MV-4-11 (cell line): ENCODE measurements at places on chromosomes 3 and 15.

DNA sequence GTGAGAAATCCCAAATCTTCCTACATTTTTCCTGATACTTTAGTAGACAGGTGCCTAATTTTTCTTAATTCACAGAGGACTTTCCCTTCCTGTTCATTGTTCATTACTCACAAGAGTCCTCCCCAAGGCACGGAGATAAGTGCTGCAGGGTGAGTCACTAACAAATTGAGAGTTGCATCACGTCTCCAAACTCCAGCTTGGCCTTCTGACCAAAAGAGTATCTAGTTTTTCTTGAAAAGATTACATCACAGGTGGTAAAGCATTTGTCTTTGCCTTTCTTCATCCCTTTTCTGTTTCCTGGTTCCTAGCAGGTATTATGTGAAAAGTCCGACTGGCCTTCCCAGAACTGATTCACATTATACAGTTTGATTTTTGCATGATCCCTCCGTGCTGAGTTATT, 24.9 kb upstream of the RASGRP1 start:
- DNase-seq: peak; percentile 64

DNA sequence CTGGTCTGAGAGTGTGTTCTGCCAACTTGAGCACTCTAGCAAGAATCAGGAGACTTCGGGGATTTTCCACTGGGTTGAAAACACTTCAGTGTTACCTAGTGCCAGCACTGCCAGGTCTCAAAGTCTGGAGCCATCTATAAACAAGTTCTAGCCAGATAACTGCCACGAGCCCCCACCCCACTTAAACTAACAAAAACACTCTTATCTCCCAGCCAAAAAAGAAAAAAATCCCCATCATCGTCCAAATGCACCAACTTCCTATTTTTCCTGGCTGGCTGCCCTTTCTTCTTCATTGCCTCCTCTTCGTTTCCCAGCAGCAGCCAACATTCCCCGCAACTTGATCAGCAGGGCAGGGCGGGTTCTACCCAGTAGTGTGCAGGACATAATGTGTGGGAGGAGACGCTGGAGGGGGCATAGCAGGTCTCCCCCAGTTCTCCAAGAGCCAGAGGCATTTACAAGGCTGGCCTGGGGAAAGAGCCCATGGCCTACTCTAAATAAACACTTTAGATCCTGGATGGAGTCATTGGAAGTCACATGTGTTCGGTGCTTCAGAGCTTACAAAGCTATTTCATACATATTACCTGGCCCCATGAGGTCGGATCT, 29.5 kb downstream of the C2CD4B start:
- DNase-seq: no peak

DNA sequence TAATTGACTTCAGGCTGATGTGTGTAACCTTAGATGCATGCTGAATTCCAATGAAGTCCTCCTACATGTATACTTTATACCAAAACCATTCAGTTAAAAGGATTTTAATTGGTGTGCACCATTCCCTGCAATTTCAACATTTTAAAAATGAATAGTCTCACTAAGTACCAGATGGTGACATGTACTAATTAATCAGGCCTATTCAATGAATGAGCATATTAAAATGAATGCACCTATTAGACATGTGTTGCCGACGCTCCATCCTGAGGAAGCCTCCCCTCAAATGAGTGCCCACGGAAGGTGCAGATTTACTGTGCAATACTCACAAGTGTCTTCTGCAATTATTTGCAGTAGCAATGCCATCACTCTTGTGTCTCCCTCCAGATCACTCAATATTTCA, 124.7 kb upstream of the TSPAN3 start:
- no peak for DNase-seq

DNA sequence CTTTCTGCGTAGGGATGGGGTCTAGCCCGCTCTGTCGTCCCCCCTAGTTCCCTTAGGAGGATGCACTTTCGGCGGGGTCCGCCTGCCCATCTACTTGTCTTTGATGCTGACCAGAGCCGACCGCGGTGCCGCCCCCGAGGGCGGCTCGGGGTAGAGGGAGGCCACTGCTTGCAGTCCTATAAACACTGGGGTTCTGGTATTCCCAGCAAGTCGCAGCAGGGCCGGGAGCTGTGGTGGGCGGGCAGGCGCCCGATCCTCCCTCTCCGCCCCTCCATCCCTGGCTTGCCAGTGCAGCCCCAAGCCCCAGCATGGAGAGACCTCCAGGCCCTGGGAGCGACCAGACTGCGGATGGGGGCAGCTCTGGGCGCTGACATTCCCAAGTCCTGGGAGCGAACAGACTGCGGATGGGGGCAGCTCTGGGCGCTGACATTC, 830 bp downstream of the SEMA4B start:
- no peak for DNase-seq

- no peak for DNase-seq
Measured at GRCh38 chr15:48066456-48066855, 54.3 kb upstream of the SLC24A5 start.

DNA sequence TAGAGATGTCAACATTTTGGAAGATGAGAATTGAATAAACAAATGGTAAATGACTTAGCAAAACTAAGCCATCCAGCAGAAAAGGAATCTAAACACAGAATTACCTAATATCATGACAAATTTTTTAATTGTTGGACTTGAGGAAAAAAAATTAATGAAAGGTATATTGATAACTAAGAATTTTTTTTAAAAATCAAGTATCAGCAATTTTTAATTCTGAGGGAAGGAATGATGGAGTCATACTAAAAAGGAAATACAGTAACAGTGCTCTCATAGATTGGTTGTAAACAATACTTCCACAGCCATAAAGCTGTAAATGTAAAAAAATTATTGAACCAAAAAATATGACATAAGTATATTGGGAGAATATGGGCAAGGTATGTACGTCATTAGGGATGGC, 68.0 kb downstream of the CSNK1G1 start:
- DNase-seq: no peak

- no peak for DNase-seq
Measured at GRCh38 chr3:108393128-108393900, 97.0 kb downstream of the HHLA2 start.

GRCh38 chr3:151426341-151426657, 34.6 kb downstream of the IGSF10 start:
- peak; percentile 46 for DNase-seq

DNA sequence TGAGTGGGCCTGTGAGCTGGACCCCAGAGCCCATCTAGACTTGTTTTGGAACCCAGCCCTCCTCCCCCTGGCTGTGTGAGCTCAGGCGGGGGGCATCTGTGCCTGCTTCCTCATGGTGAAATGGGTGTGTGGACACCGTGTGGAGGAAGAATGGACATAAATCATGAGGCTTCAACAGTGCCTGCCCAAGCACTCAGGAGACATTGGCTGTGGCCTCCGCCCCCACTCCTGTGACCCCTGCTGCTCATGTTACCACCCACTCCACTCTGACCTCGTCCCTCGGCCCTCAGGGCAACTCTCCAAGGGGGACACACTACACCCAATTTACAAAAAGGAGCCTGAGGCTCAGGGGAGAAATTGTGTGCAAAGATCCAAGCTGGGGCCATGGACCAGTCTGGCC, 16.6 kb downstream of the TPRA1 start:
- DNase-seq: no peak

GRCh38 chr15:60477164-60477563, 1.8 kb downstream of the ICE2 start:
- no peak for DNase-seq

GRCh38 chr3:160403796-160404470, 4.5 kb downstream of the SMC4 start:
- DNase-seq: no peak

- peak; percentile 50 for DNase-seq
Measured at GRCh38 chr3:184757022-184757651, 45.3 kb upstream of the MAGEF1 start.

GRCh38 chr3:57009367-57009766, 51.1 kb upstream of the SPATA12 start:
- no peak for DNase-seq

DNA sequence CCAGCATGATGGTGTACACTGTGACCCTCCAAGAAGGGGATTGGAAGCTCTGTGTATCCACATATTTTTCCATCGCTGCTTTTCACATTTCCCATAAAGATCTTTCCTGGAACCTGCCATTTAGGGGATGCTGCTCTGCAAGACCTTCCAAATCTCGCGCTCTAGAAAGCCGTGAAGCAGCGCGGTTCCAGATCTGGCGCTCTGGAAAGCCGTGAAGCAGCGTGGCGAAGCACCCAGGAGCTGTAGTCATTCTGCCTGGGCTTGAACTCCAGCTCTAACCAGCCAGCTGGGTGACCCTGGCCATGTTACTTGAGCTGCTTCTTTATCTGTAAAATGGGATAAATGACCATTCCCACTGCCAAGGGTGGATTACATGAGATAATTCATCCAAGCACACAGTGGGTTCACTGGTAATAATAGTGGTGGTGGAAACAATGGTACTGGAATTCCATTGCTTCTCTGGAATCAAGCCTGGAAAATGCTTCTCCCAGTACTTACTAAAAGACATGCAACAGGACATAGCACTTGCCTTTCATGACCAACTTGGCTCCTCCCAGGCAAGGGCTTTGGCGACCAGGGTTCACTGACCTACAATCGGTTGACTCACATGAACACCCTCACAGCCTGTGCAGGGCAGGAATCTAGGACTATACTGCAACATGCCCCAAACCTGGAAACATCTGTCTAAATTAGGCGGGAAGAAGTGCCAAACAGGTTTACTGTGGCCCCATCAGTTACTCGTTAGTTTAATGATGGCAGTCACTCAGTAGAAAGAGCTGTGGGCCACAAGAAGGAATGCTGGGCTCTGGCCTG, 70.7 kb downstream of the XXYLT1 start:
- DNase-seq: no peak

DNA sequence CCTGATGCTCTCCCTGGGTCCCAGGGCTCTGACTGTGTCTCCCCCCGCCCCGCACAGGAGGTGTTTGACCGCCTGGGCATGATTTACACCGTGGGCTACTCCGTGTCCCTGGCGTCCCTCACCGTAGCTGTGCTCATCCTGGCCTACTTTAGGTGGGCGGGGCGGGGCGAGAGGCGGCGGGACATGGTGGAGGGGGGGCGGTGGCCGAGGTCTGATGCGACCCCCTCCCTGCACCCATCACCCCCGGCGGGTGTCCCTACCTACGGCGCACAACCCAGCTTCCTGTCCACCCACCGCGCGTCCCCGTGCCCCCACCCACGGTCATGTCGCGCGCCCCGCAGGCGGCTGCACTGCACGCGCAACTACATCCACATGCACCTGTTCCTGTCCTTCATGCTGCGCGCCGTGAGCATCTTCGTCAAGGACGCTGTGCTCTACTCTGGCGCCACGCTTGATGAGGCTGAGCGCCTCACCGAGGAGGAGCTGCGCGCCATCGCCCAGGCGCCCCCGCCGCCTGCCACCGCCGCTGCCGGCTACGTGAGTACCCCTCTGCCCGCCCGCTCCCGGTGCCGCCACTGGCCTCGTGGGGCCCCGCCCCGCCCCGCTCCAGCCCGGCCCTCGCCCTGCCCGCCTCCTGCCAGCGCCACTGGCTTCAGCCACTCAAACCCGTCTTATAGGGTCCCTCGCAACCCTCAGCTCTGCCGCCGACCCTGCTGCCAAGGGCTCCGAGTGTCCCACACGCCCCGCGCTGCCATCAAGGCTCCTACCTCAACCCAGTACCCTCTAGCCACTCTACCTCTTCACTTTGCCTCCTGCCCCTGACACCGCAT, 21.0 kb downstream of the PTH1R start:
- DNase-seq: no peak

GRCh38 chr15:84810073-84810840, 6.9 kb upstream of the ALPK3 start:
- no peak for DNase-seq
